ENCODE measurements at places on chromosomes 1 and 21.

- no peak for DNase-seq
Measured at GRCh38 chr1:43936431-43937151, 3.0 kb downstream of the ARTN start.

GRCh38 chr1:6001992-6002576 is 9.9 kb upstream of the NPHP4 start:
- DNase-seq: no peak

GRCh38 chr1:6491081-6491449 is 402 bp downstream of the PLEKHG5 start:
- no peak for DNase-seq

GRCh38 chr1:180208264-180208663 is 21.8 kb upstream of the LHX4 start:
- no peak for DNase-seq

GRCh38 chr1:43552813-43553212 is 22.1 kb downstream of the PTPRF start:
- DNase-seq: peak; percentile 94

GRCh38 chr1:191729742-191730141 is 428.5 kb upstream of the RGS18 start:
- DNase-seq: no peak

GRCh38 chr1:233252441-233252840 is 43.1 kb downstream of the PCNX2 start:
- DNase-seq: no peak

DNA sequence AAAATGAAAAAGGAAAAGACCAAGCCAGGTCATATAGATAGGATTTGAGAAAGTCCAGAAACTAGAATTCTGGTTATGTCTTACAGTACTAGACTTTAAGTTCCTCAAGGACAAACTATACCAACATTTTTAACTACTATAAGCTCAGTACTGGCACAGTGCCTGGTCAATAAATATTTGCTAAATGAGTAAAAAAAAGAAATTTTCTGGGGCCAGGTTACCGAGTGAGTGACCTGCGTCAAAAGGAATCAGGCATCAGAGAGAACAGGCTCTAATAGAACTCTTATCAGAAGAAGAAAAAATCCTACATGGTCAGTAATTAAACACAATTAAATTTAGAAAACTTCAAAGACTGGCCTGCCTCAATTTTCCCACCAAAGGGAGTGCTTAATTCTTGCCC is 23.8 kb upstream of the YRDC start:
- DNase-seq: no peak
